ENCODE measurements at places on chromosomes 3 and 15. TPM values are rescaled to one million over a fixed set of nuclear protein-coding genes. Genes with fewer than 3 reads are reported as not detected.

DNA sequence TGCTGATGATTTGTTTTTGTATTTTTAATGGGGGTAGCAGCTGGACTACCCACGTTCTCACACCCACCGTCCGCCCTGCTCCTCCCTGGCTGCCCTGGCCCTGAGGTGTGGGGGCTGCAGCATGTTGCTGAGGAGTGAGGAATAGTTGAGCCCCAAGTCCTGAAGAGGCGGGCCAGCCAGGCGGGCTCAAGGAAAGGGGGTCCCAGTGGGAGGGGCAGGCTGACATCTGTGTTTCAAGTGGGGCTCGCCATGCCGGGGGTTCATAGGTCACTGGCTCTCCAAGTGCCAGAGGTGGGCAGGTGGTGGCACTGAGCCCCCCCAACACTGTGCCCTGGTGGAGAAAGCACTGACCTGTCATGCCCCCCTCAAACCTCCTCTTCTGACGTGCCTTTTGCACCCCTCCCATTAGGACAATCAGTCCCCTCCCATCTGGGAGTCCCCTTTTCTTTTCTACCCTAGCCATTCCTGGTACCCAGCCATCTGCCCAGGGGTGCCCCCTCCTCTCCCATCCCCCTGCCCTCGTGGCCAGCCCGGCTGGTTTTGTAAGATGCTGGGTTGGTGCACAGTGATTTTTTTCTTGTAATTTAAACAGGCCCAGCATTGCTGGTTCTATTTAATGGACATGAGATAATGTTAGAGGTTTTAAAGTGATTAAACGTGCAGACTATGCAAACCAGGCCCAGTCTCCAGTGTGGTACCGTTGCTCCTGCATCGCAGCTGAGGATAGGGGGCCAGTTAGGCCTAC is 1.4 kb upstream of the FES start:
- no peak for DNase-seq

- DNase-seq, result no peak
Measured at GRCh38 chr15:38682363-38682762, 117.7 kb upstream of the RASGRP1 start.

DNA sequence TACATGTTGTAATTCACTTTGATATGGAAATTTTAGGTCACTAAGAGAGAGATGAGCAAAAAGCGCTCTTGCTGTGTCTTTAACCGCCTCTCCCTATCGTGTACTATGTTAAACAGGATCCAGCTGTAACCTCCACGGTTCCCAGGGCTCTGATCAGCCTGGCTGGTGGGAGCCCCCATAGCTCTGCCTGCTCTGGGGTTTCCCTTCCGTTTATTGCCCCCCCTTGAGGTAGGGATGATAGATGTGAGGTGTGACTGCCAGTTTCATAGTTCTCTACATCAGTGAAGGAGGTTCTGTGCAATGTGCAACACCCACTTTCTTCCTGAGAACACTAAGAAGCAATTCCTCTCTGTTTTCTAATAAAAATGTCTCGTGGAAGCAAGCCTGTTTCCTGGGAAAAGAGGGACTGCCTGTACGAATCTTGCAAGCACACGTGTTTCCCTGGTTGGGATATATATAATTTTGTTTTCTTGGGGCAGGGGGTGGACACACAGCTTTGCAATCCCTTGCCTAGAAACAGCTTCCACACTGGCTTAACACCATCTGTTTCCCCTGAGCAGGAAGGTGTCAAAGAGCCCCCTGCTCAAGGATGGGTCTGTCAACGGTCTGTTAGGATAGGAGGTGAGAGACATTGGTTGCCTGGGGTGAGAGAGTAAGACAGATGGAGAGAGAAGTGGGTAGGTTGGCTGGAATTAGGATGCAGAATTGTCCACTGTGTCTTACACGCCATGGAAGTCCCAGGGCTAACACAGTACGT is 23.8 kb downstream of the CORO2B start:
- no peak for DNase-seq

GRCh38 chr3:4994144-4994730 is 15.0 kb downstream of the BHLHE40 start:
- DNase-seq, result no peak

DNA sequence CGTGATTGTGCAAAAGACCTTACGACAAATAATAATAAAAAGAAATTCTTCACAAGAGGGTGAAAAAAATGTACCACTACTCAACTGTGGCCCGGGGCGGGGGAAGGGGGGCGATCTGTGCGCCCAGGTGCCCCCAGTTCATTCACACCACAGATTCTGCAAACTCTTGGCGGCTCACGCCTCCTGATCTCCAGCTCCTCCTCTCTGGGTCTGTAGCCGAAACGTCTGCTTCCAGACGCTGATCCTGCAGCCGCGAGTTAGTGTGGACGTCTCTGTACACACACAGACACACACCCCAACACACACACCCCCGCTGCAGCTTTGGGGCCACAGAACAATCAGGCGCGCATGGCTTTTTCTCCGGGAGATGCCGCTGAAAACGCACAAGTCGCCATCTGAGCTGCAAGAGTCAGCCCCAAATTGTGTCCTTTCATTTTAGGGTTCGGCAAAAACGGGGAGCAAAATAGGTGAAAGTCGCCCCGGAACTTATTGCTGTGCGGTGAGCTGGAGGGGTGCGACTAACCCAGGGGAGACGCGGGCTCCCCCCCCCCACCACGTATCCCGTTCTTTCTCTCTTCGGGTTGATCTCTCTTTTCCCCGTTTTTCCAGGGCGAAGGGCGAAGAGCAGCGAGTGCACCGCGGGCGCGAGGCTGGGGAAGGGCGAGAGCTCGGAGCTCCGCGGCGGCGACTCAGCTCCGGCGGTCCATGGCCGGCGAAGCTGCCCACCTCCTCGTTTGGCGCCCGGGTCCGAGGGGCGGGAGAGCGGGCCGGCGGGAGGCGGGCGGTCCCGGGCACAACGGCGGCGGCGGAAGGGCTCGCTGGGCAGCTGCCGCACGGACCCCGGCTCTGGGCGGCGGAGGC is 505 bp upstream of the WNT5A start:
- DNase-seq, result peak; percentile 67

DNA sequence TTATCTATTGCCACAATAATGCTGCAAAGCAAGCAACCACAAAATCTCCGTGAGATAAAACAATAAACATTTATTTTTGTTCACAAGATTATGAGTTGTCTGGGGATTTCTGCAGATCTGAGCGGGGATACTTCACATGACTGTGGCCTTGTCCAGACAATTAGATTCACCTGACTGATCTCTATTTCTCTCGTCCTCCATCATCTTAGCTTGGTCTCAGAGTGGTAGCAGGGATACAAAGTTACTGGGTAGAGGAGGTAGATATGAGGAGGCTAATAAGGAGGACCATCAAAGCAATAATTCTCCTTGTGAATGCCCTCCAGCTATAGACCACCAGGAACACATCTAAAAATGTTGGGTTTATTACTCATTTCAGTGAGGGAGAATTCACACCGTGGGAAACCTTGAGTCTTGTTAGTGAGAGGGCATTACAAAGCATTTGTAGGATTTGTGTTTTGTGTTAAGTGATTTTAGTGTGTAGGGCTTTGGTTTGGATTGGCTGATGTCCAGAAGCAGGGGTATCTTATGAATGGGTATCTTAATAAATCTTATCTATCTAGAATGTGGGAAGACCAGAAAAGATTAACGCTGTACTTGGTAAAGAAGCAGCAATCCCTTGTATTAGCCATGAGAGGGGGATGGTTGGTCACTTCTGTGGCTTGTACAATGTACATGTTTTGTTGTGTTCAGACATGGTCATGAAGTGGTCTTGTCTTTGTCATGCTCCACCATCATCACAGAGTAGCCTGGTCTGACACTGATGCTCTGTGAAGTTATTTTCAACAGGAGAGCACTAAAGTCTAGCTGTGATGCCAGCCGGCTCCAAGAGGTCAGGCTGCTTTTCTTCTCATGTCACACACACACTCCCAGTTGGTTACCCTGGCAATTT is 287.6 kb upstream of the STT3B start:
- DNase-seq, result no peak

GRCh38 chr15:35751413-35752133 is 205.6 kb upstream of the DPH6 start:
- DNase-seq, result peak; percentile 71

DNA sequence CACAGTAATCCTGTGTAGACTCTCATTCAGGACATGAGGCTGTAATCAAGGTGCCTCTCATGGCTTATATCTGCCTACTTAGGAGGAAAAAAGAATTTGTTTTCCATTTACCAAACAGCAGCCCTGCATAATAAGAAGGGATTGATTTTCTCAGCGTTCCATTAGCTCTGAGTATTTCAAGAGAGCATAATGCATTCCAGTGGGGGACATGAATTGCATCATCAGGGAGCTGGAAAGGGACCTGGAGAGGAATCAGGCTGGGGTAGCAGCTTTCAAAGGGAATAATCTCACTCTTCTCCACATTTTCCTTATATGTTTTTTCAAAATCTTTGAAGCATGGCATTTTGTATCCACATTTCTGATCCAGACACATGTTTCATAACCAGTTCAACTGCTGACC is 150.6 kb upstream of the ANKRD28 start:
- no peak for DNase-seq

GRCh38 chr3:183591881-183592521 is 36.5 kb upstream of the KLHL6 start:
- no peak for DNase-seq

GRCh38 chr3:184553385-184553784 is 8.2 kb upstream of the EPHB3 start:
- no peak for DNase-seq

GRCh38 chr3:125605756-125606155 is 10.5 kb upstream of the OSBPL11 start:
- no peak for DNase-seq

DNA sequence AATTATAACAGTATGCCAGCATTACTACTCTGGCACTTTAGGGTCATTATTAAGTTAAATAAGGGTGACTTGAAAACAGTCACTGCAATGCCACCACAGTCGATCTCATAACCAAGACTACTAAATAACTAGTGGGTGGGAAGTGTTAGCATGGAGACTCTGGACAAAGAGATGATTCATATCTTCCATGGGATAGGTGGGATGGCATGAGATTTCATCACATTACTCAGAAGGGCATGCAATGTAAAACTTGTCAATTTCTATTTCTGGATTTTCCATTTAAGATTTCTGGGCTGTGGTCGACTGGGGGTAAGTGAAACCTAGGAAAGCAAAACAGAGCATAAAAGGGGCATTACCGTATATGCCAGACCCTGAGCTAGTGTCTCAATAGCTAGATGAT is 538.9 kb upstream of the GRM7 start:
- DNase-seq, result no peak

DNA sequence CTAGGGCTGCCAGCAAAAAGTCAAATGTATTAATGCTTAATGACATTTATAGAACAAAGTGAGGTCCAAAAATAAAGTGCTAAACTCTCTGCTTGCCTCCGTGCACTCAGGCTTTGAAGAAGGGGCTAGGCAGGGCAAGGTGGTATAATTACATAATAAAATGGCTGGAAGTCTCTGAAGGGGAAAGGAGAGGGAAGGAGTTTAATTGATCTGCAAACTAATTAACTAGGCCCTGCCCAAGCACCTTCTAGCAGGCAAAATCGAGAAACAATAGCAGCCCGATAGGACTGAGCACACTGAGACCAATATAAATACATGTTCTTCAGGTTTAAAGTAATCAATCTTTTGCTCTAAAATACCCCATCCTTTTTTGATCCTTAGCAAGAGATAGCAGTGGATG is 13.0 kb downstream of the DIS3L start:
- DNase-seq, result no peak

Gene TMEM40
- 0.65 TPM for total RNA-seq

Gene CCDC39
- not detected for total RNA-seq

Gene ACOX2
- total RNA-seq, result 285 TPM

All from left lobe of liver (tissue), 2 donors.